ENCODE measurements at places on chromosomes 1 and 21. TPM values are rescaled to one million over a fixed set of nuclear protein-coding genes. Genes with fewer than 3 reads are reported as not detected.

GRCh38 chr1:6127587-6128163 is 52.4 kb downstream of the CHD5 start:
- DNase-seq: peak; percentile 23
- H3K4me3 ChIP-seq: no peak overlapping the region
- peaks cover 2% of the 10 kb centered on the region for H3K27me3 ChIP-seq
- H3K27ac ChIP-seq: no peak overlapping the region
- no peaks in the 10 kb centered on the region for H3K36me3 ChIP-seq
- no peaks in the 10 kb centered on the region for H3K4me1 ChIP-seq

GRCh38 chr1:156612666-156613065 is 6.5 kb upstream of the HAPLN2 start:
- H3K27ac ChIP-seq: no peak overlapping the region
- H3K4me1 ChIP-seq: peaks cover 4% of the 10 kb centered on the region
- H3K4me3 ChIP-seq: no peak overlapping the region

DNA sequence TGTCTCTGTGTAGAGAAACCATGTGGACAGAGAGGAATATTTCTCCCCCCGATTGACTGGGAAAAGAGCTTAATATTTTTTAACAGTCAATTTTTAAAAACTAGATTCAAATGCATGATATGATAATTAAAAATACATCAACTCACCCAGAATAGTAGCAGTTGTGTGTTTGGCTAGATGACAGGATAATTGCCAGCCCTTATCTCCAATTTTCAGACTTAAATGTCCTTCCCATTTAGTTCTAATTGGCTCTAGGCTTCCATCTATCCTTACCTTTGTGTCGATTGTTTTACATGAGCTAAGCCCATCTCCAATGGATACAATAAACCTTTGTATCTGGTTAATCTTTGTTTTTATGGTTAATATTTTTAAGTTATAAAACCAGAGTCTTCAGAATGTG is 23.9 kb upstream of the KIAA0040 start:
- H3K27me3 ChIP-seq: no peaks in the 10 kb centered on the region
- no peaks in the 10 kb centered on the region for H3K36me3 ChIP-seq

- DNase-seq: no peak
- no peaks in the 10 kb centered on the region for H3K27me3 ChIP-seq
- no peak overlapping the region for H3K27ac ChIP-seq
- H3K4me1 ChIP-seq: no peaks in the 10 kb centered on the region
- no peak overlapping the region for H3K4me3 ChIP-seq
Observed at GRCh38 chr1:51100264-51100880, 1.7 kb upstream of the C1orf185 start.

GRCh38 chr1:78060857-78061563 is 15.2 kb downstream of the GIPC2 start:
- H3K4me1 ChIP-seq: peaks cover 4% of the 10 kb centered on the region
- no peaks in the 10 kb centered on the region for H3K27me3 ChIP-seq
- no peaks in the 10 kb centered on the region for H3K36me3 ChIP-seq

GRCh38 chr1:14954210-14954609 is 199.3 kb upstream of the TMEM51 start:
- peaks cover 9% of the 10 kb centered on the region for H3K36me3 ChIP-seq
- peaks cover 15% of the 10 kb centered on the region for H3K4me1 ChIP-seq
- no peak overlapping the region for H3K27ac ChIP-seq
- no peaks in the 10 kb centered on the region for H3K27me3 ChIP-seq

DNA sequence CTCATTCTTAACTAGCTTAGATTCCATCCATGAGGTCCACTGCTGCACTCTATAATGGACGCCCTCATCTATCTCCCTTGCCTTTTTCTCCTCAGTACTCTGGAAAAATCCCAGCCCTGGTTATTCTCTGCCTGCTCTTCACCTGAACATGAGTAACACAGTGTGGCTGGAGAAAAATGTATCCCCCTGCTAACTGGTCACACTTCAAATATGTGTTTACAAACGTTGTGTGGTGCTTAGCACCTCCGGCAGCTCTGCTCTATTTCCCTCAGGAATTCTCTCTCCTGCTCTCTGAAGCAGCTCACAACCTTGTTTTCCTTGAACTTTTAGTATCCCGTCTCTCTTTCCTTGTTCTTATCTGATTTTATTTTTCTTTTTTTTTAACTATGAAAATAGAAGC is 4.1 kb downstream of the SCCPDH start:
- H3K4me1 ChIP-seq: no peaks in the 10 kb centered on the region
- no peak overlapping the region for H3K4me3 ChIP-seq
- H3K36me3 ChIP-seq: peaks cover 34% of the 10 kb centered on the region
- H3K27ac ChIP-seq: no peak overlapping the region

GRCh38 chr1:20588634-20589225 is at the start of gene CDA:
Gene CDA, plus strand, starts transcription at chr1:20589097. Its CDS starts 33 bp downstream, at chr1:20589130.
- H3K4me3 ChIP-seq: no peak within 1 kb of the TSS
- peaks cover 17% of the 10 kb centered on the region for H3K4me1 ChIP-seq
- peaks cover 4% of the 10 kb centered on the region for H3K27me3 ChIP-seq
- no peak for DNase-seq
- no peaks in the 10 kb centered on the region for H3K36me3 ChIP-seq

- no peak overlapping the region for H3K4me3 ChIP-seq
- no peaks in the 10 kb centered on the region for H3K36me3 ChIP-seq
- H3K27me3 ChIP-seq: no peaks in the 10 kb centered on the region
Observed at GRCh38 chr21:45972716-45973474, 8.7 kb upstream of the COL6A1 start.

DNA sequence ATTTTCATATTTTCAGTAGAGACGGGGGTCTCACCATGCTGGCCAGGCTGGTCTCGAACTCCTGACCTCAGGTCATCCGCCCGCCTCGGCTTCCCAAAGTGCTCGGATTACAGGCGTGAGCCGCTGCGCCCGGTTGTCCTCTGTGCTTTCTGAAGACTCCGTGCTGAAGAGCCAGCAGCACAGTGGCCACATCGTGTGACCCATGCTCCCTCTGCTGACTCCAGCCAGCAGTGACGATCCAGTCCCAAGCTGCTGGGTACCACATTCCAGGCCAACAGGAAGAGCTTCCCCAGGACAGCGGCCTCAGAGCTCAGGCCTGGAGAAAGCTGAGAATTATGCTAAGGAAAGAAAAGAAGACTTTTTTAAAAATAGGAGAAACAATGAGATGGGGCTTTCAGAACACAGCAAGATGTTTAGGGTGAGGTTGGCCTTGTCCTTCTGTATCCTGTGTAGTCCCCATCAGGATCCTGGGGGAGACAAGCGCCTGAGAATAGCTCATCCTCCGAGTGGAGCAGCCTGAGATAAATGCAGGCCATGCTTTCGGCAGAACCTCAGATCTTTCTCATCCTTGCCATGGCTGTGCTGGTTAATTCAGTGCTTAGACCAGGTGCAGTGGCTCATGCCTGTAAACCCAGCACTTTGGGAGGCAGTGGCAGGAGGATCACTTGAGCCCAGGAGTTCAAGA is 207.1 kb downstream of the SLC35F3 start:
- H3K36me3 ChIP-seq: no peaks in the 10 kb centered on the region
- H3K27ac ChIP-seq: no peak overlapping the region
- no peak overlapping the region for H3K4me3 ChIP-seq

DNA sequence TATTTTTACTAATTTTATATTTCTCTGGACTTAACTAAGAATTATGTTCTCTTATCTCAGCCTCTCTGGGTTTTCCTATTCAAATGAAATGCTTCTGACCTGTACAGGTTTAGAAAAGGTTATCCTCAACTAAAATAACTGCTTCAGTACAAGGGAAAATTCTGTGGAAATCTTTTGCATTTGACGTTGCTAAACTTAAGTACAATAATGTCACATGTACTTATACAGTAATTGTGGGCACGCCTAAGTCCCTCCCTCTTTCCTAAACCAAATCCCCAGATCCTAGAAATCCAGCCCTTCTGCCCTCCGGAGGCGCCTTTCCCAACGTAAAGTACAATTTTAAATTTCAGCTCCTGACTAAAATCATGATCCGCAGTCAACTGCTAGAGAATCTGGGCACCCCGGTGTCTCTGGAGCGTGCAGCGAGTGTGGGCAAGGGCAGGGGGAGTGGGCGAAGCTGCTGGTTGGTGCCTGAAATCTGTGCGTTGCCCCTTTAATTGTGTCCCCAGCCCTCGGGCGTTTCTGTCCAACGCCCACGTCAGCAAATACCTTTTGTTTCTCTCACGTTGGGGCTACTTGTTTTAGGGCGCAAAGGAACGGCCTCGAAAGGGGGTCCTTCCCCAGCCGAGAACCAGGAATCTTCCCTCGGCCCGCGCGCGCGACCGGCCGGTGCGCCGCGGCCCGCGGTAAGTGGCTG is at the start of gene ZBTB8A:
Gene ZBTB8A, plus strand, starts transcription at position 541 of the 697 bp plus-strand sequence. CDS start 53,505 bp downstream, outside the sequence.
- peak within 1 kb of the TSS; percentile 80 for H3K4me3 ChIP-seq
- no peaks in the 10 kb centered on the region for H3K36me3 ChIP-seq
- no peaks in the 10 kb centered on the region for H3K4me1 ChIP-seq
- peaks cover 4% of the 10 kb centered on the region for H3K27me3 ChIP-seq
- peak; percentile 52 for DNase-seq

GRCh38 chr1:184276416-184276815 is 110.4 kb upstream of the C1orf21 start:
- H3K27ac ChIP-seq: no peak overlapping the region
- H3K4me1 ChIP-seq: peaks cover 3% of the 10 kb centered on the region
- H3K27me3 ChIP-seq: no peaks in the 10 kb centered on the region
- peak; percentile 43 for DNase-seq

DNA sequence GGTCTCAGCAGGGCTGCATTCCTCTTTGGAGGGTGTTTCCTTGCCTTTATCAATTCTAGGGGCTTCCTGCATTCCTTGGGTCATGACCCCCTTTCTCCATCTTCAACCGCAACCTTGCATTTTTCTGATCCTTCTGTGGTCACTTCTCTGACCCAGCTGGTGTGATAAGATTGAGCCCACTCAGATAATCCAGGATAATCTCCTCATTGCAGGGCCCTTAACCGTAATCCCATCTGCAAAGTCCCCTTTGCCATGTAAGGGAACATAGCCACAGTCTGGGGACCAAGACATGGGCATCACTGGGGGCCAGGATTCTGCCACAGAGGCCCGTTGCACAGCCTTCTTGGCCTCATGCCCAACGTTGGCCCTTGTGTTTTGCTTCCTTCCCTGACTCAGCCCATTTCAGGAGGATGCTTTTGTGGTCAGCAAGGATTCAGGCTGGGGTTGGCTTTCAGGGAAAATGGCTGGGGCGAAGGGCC is 35.0 kb upstream of the IL19 start:
- no peak overlapping the region for H3K4me3 ChIP-seq
- no peaks in the 10 kb centered on the region for H3K27me3 ChIP-seq
- peaks cover 43% of the 10 kb centered on the region for H3K36me3 ChIP-seq

DNA sequence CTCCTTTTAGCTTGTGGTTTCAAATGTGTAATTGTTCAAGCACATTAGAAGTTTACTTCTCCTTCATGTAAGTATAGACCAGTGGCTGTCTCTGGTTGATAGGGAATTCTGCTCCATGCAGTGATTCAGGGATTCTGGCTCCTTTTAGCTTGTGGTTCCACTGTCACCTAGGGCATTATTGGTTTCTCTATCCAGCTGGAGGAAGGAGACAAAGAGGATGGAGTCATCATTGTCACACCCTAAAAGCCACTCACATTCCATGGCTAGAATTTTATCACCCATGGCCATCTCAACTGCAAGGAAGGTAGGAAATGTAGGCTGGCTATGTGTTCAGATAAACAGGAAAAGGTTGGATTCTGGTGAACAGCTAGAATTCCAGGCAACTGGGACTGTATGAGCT is 131.2 kb downstream of the URB2 start:
- H3K27me3 ChIP-seq: no peaks in the 10 kb centered on the region
- no peaks in the 10 kb centered on the region for H3K36me3 ChIP-seq
- H3K4me1 ChIP-seq: no peaks in the 10 kb centered on the region
- H3K27ac ChIP-seq: no peak overlapping the region
- no peak overlapping the region for H3K4me3 ChIP-seq

- peak overlapping the region; percentile 40 for H3K27ac ChIP-seq
- peaks cover 17% of the 10 kb centered on the region for H3K4me1 ChIP-seq
- no peaks in the 10 kb centered on the region for H3K27me3 ChIP-seq
- H3K36me3 ChIP-seq: no peaks in the 10 kb centered on the region
- no peak overlapping the region for H3K4me3 ChIP-seq
- DNase-seq: peak; percentile 96
Observed at GRCh38 chr1:185973645-185974044, 239.5 kb downstream of the HMCN1 start.

DNA sequence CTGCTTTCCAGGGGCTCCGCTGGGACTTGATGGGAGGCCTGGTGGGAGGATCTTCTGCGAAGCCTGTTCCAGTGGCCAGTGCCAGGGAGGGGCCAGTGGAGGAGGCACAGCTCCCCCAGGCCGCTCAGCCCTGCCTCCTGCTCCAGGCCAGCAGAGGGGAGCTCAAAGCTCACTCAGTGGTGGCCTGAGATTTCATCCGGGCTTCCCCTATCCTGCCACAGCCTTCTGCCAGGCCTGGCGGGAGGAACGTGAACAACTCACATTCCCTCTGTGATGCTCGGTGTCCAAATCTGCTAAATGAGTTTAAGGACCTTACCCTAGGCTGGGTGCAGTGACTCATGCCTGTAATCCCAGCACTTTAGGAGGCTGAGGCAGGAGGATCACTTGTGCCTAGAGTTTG is 3.3 kb downstream of the CLCNKB start:
- DNase-seq: no peak
- no peak overlapping the region for H3K27ac ChIP-seq
- peaks cover 31% of the 10 kb centered on the region for H3K27me3 ChIP-seq
- H3K4me3 ChIP-seq: no peak overlapping the region

DNA sequence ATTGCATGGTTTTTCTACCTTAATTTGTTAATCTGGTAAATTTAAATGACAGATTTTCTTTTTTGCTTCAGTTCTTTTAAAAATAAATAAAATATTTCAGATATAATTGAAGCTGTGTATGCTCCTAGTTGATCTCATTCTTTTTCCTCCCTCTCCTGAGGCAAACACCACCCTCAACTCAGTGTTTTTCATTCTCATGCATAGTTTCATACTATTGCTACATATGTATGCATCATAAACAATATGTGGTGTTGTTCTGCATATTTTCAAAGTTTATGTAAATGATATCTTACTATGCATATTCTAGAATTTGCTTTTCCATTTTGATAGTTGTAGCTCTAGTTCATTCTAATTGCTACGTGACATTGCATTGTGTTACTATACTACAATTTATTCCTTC is 257.2 kb upstream of the POU3F1 start:
- no peak overlapping the region for H3K4me3 ChIP-seq
- H3K4me1 ChIP-seq: no peaks in the 10 kb centered on the region

GRCh38 chr1:22137004-22137720 is 5.7 kb downstream of the WNT4 start:
- H3K4me1 ChIP-seq: peaks cover 6% of the 10 kb centered on the region
- no peak overlapping the region for H3K4me3 ChIP-seq
- H3K36me3 ChIP-seq: no peaks in the 10 kb centered on the region
- DNase-seq: peak; percentile 16

Gene MRPL39
- total RNA-seq: 20.6 TPM

Gene CYB5RL
- 3.8 TPM for total RNA-seq

Gene OR6N1
- total RNA-seq: not detected

Gene HCRTR1
- total RNA-seq: not detected

Gene GBP4
- total RNA-seq: not detected

Gene SLC1A7
- total RNA-seq: not detected

Gene PTPRU
- 7.0 TPM for total RNA-seq

All from IMR-90 (cell line).